ENCODE measurements at places on chromosomes 2 and 18. TPM values are rescaled to one million over a fixed set of nuclear protein-coding genes. Genes with fewer than 3 reads are reported as not detected.

C2orf66 gene
- total RNA-seq = not detected

MERTK gene
- 1.4 TPM for total RNA-seq

TRIM43 gene
- not detected for total RNA-seq

ZNF892 gene
- total RNA-seq = 3.2 TPM

CYTIP gene
- not detected for total RNA-seq

DNA sequence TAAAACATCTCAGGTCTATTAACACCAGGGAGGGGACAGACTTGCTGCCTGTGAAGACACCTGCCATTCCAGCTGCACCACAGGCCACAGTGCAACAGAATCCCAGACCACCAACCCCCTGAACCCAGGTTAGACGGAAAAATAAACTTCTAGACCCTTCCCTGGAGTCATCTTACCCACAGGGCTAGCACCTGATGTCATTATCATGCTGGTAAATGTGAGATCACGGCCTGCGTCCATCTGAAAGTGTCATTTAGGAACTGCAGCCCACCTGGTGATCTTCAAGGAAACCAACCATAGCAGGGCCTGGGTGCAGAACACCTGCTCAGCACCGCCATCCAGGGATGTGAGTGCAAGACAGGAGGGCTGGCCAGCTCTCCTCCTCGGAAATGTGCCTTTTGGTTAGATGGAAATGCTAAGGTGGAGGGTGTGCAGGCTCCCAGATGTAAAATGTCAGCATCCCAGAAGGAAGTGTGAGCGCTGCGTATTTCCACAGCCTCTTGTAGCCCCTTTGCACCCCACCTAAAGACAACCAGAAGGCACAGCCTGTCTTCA, 80.8 kb downstream of the PTGR3 start:
- no peak for DNase-seq

DNA sequence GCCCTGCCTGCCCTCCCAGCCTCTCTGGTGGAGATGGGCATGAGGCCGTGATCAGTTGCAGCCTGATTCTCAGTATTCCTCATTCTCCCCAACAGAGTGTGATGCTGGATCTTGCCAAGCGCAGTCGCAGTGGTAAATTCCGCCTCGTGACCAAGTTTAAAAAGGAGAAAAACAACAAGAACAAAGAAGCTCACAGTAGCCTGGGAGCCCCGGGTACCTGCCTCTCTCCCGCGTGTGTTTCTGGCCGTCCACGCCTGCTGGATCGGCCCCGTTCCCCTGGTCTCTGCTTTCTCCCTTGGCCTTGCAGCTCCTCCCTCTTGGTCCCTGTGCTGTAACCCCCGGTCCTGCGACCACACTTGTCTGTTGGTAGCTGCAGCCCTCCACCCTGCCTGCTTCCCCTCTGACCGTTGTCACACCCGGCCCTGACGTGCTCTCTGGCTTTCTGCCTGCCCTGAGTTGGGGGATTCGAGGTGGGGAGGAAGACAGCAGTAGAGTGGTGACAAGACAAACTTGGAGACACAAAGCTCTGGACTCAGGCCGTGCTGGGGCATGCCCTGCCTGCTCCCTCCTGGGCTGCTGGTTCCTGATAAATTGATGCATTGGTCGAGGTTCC, 99.5 kb downstream of the USP40 start:
- DNase-seq = no peak

DNA sequence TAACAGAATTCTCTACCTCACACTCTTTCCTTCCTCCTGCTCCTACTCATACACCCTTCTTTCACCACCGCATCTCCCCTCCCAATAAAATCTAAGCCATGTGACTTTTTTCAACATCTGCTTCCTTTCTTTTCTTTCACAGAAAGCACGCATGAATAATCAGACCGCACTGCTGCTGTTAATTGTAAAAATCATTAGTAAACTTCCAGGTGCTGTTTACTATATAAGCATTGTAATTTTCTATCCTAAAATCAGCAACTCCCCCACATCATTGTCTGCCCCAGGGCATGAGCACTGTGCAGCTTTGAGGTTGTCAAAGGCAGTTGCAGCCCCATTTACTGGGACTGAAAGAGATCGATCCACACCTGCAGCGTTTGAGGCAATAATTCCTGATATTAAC, 782.6 kb upstream of the ID2 start:
- no peak for DNase-seq

- DNase-seq = no peak
These were observed 117.6 kb upstream of the DAPL1 start for GRCh38 chr2:158677542-158677941.

DNA sequence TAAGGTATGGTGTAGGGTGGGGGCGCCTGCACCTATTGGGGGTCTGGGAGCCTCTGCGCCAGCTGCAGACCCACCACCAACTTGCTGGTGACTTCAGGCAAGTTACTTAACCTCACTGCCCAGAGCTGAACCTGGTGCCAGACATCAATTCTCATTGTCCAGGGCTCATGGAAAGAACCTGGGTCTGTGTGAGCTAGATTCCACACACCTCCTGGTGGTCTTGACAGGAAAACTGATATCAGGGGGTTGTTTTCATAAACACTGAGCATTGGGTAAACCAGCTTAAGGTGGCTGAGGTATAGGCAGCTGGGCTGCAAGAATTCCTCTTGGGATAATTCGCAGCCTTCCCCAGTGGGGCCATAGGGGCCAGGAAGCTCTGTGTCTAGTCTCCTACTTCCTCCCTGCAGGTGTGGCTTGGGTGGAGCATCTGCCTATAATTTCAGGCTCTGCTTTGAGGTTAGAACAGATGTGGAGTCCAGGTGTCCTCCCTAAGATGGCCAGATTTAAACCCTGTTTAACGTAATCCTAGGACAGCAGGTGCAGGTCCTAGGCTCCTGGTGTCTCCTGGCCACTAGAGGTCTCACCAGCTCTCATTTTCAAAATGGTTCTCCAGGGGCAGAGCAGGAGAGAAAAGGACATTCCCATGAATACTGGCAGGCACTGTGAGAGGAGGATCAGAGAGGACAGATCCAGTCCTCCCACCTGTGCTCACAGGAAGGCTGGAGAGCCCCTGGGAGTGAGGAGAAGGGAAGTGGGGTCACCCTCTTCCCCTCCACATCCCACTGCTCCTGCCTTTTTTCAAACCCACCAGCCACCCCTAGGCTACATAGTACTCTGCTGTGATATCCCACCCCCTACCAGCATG, 100.4 kb upstream of the SMAD2 start:
- peak; percentile 40 for DNase-seq

DNA sequence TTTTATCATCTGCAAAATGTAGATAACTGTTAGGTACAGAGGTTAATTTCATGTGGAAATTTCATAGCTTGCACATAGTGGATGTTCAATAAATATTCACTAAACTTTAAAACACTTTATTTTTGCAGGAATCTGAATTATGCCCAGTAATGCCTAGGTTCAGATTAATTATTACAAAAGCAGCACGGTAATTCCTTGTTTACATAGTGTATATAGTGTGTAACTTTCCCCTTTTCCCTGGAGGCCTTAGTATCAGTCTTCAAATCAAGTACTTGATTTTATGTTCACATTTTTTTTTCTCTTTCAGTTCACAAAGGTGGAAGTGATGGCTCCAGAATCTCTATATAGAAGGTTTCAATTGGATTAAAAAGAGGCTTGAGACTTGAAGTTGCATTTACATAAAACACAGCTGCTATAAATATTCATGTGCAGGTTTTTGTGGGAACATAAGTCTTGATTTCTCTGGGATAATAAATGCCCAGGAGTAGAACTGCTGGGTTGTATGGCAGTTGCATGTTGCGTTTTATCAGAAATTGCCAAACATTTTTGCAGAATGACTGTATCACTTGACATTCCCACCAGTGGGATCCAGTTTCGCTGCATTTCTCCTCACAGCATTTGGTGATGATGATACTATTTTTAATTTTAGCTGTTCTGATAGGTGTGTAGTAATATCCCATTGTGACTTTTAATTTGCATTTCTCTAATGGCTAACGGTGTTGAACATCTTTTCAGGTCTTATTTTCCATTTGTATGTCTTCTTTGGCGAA, 27.6 kb upstream of the LGALSL start:
- DNase-seq = no peak

DNA sequence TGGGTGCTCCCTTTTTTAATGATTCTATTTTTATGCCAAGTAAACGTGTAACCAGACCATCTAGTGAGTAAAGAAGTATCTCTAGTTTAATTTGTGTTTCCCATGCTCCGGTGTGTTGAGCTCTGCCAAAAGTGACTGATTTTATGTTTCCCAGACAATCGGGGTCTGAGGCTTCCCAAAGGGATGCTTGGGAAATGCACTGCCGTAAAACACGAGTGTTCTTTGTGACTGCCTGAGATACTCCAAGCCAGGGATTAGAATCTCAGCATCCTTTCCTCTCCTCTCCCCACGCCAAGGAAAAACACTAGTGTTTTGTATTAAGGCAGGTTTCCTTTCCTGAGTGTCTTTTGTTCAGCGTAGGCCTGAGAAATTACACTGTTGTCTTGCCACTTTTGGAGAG, 180.5 kb upstream of the NRP2 start:
- DNase-seq = no peak

GRCh38 chr2:105691947-105692390, 52.7 kb upstream of the NCK2 start:
- peak; percentile 39 for DNase-seq

DNA sequence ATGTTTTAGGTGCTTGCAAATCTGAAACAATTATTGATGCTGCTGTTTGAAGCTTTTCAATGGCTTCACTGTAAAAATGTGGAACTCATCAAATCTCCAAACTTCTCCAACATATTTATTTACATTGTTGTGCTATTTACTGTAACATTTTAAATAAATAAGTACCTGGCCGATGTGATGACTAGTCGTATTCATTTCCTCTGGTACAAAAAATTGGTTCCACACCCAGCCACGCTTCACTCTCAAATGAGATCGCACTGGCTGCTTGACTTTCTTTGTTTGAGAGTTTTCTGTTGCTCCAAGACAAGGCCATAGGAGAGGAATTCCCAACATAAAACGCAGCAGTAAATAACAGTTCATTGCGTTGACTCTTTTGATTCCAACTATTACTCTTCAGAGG, 32.0 kb downstream of the CDH19 start:
- no peak for DNase-seq

DNA sequence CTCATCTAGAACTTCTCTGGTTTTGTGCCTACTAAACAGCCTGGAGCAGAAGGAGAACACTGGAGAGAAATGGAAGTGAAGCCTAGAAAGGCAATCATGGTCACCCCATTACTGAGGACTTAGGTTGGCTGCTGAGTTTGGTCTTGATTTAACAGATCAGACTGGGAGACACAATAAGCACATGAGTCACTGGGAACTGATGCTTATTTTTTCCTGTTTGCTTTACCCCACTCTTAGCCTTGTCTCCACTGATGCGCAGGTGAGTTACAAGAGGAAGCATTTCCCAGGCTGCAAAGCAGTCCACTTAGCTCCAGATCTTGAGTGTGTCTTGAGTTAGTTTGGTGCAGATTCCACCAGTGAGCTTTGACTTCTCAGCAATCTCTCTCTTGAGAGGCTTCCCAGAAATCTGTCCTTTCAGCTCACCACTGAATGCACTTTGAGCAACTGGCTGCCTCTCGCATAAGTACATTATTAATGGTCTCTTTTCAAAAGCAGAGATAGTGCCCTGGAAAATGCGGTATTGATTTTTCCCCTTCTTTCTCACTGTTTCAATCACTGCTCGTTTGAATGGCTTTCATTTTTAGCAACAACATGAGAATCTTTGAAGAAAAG, 390.2 kb upstream of the SETBP1 start:
- no peak for DNase-seq

DNA sequence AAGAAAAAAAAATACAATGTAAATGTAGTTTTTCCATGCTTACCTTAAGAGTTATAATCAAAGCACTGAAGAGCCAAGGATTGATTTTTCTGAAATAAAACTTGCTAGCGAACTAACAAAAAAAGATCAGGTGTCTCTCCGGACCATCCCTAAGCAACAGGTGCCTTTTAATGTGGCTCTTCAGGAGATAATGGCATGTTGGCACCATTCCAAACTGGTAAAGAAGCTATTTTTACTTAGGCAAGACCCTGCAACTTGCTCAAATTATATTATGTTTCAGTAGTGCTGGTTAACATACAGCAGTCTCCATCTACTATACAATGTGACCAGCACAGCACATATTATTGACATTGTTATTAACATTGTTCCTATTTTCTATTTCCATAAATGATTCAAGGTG, 2.3 kb upstream of the GCC2 start:
- DNase-seq = no peak

DNA sequence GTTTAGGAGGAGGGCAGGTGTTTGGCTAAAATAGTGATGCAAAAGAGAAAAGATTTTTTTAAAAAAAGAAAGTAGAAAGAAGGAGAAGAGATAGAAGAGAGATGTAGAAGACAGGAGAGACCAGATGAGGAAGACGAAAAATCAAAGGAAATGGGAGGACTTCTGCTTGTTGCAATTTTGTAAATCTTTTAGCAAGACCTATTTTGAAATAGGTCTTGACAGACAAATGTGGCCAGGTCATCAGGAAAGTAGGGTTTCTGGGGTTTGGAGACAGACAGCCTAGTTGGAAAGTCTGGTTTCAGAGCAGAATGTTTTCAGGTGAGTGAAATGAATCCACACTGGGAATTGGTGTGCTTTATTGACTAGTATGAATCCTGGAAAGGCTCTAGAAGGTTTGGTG, 104.5 kb upstream of the CAVIN2 start:
- DNase-seq = no peak

DNA sequence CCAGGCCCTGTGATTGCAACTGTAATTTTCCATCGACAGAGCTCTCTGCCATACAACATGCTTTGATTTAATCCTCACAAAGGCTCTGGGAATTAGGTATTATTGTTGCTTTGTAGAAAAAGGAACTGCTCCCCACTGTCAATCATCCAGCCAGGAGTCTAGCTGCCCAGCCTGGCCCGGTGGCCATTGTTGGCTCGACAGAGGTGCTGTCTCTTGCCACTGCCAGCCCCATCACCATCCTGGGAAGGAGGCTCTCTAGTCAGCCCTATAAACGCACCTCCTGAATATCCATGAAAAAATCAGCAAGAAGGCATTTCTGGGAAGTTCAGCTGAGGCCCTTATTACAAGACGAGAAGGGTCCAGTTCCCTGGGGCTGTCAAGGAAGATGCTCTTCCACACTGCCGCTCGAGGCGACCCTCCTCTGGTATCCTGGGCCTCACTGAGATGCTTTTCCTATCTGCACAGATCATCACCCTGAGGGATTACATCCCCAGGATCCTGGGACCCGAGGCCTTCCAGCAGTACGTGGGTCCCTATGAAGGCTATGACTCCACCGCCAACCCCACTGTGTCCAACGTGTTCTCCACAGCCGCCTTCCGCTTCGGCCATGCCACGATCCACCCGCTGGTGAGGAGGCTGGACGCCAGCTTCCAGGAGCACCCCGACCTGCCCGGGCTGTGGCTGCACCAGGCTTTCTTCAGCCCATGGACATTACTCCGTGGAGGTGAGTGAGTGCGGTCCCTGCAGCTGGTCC, 71.0 kb downstream of the TPO start:
- DNase-seq = no peak

DNA sequence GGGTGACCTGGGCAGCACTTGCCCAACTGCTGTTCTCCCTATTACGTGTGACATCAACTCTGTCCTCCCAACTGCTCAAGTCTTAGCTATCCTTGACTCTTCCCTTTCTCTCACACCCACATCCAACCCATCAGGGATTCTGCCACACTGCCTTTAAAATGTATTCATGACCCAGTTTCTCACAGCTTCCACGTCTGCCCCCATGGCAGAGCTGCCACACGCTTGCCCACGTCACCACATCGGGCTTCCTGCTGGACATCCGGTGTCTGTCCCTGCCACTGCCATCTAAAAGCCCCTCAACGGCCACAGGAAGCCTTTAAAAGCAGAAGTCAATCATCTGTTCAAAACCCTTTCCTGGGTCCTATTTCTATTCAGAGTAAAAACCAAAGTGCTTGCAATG, 233.1 kb upstream of the POU3F3 start:
- DNase-seq = no peak

Data from Caki2 (cell line).